ENCODE measurements at places on chromosomes 2 and 18.

- no peak for DNase-seq
Measured at GRCh38 chr2:228690681-228691080, 509.2 kb upstream of the SPHKAP start.

- DNase-seq: no peak
Measured at GRCh38 chr2:201220102-201220570, 37.2 kb downstream of the CASP10 start.

- no peak for DNase-seq
Measured at GRCh38 chr2:240136671-240137292, 677 bp upstream of the COPS9 start.

- DNase-seq: no peak
Measured at GRCh38 chr2:33634261-33634910, 35.3 kb upstream of the FAM98A start.

DNA sequence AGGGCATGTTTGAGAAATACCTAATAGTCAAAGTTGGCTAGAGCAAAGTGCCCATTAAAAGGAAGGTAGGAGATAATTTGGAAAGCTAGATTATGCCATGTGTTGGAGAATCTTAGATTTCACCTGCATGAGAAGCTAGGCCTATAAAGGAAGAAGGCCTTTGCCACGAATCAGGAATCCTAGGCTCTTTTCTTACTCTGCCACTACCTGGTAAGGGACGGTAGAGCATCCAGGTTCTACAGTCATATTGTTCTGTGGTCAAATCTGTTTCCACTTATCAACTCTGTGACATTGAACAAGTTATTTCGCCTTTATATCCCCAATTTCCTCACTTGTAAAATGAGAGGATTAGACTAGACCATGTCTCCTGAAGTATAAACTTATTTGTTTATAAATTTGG is 3.6 kb upstream of the KCNJ3 start:
- no peak for DNase-seq
